ENCODE measurements at places on chromosomes 5 and 9.

DNA sequence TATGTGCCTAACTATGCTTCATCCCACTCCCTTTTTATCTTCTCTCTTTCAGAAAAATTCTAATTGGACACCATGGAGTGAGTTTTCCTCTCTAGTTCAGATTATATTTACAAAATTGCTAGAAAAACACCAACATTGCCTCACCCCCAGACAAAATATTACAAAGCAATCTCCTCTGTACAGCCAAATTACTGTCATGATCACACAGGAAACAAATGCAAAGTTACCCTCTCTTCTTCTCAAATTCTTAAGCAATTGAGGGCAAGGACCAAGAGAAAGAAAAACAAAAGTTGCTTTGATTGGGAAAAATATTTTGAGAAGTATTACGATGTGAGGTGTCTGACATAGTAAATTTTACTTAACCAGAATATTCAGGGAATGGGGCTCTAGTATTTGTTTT is 30.8 kb upstream of the ABCA1 start:
- DNase-seq: no peak

- DNase-seq: no peak
Measured at GRCh38 chr5:25181249-25181648, 536.5 kb upstream of the CDH10 start.

GRCh38 chr5:61637566-61637965 is 305.5 kb downstream of the ZSWIM6 start:
- DNase-seq: no peak

- no peak for DNase-seq
Measured at GRCh38 chr5:127899214-127899610, 184.4 kb upstream of the SLC12A2 start.

DNA sequence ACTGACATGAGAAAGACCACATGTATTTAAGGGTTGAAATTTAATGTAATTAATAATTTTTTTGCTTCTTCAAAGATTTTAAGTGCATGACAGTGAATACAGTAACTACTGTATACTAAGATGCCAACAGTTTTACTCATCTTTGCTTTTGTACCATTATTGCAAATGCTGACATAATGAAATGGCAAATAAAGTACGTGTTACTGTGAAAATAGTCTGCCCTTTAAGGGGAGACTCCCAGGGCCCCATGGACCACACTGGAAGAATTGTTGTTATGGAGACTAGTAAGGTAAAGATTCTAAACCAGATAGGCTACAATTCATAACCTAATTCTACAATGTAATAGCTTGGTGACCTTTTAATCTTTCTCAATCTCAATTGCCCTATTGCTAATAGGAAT is 84.7 kb downstream of the NR3C1 start:
- DNase-seq: no peak

GRCh38 chr5:151258201-151258611 is 5.2 kb downstream of the GM2A start:
- DNase-seq: no peak

DNA sequence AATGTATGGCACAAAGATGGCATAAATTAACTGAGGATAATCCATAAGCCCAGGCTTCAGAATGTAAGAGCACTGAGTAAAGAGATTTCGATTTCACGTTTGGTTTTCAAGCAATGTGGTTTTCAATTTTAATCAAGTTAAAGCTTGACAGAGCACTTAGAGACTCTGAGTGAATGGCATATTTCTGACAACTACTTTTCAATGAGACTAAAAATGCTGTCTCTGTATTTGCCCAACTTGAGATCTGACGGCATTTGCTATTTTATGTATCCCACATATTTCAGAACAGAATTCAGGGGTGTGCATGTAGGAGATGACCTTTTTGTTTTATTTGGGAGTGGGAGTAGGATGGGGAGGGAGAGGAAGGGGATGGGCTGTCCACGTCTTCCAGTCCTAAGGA is 280.3 kb upstream of the PANK3 start:
- no peak for DNase-seq

All from stimulated activated CD4-positive, alpha-beta T cell treated with anti-CD3 and anti-CD28 coated beads, Interleukin-1b, Interleukin-23, amount 100 ng/mL, for 1 hour (primary cell).